Nucleus accumbens (tissue), 56 donors: ENCODE measurements at places on chromosomes 5 and 9.

DNA sequence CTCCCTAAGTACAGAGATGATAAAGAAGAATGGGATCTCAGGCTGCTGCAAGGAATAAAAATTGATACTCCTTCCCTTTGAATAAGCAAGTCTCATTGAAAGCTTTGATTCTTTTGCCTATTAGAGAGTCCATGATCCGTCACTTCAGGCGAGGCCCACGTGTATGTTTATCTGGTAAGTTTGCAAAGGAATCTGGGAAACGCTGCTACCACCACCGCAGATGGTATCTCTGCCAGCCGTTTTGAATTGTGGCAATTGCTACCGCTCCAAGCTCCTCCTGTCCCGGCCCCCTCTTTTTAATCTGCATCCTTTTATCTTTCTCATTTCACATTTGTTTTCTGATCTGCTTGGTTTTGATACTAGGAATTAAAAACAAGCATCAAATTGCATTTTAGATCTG lies 42.9 kb upstream of the GRIA1 start:
- DNase-seq: no peak

DNA sequence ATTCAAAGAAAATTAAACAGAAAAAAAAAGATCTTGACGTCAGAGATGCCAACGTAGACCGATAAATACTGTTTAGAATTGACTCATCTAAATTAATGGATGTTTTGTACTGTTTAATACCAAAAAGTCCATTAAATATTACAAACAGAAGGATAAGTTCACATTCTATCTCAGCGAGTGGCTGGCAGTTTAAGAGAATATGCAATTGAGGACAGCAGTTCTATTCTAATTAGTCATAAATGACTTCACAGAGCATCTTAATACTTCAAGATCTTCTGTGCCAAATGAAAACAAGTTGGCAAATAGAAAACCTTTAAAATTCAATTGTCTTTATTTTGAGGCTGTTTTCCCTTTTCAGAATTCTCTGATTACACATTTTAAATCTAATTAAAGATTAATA lies 326.6 kb upstream of the NREP start:
- no peak for DNase-seq

GRCh38 chr5:135188233-135188914 lies 154.3 kb upstream of the PITX1 start:
- no peak for DNase-seq

DNA sequence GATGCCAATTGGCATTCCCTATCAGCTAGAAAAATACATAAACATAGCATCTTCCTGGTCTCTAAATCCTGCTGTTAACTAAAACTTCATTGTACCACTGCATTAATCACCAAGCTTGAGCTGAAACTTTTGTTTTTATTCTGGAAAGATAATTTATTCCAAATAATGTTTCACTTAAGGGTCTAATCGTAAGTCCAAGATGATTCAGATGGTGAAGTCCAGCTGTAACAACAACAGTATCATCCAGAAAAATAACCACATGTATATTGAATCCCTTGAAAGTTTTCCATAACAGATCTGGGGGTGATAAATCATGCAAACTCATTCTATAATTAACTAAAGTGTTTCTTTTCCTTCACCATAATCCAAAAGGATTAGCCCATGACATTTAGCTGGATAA lies 23.9 kb downstream of the RORB start:
- DNase-seq: no peak

DNA sequence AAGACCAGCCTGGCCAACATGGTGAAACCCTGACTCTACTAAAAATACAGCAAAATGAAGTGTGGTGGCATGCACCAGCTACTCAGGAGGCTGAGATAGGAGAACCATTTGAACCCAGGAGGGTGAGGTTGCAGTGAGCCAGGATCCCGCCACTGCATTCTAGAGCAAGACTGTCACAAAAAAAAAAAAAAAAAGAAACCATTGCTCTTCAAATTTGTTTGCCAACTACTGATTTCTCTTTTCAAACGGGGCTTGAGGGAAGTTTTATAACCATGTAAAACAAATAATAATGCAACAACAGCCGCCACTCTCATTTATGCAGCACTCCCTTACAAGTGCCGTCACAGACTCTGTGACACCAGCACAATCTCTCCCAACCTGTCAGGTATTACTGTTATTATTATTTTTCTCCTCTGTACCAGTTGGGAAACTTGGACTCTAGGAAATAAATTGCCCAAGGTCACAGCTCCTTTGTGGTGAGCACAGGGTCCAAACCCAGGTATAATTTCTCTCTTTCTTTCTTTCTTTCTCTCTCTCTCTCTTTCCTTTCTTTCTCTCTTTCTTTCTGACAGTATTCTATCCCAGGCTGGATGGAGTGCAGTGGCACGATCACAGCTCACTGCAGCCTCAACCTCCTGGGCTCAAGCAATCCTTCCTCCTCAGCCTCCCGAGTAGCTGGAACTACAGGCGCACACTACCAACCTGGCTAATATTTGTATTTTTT lies 25.4 kb downstream of the SERINC5 start:
- no peak for DNase-seq

- no peak for DNase-seq
Observed at GRCh38 chr9:84394036-84394435, 53.5 kb upstream of the SLC28A3 start.

GRCh38 chr5:74322191-74322590 lies 318.3 kb downstream of the ENC1 start:
- no peak for DNase-seq

DNA sequence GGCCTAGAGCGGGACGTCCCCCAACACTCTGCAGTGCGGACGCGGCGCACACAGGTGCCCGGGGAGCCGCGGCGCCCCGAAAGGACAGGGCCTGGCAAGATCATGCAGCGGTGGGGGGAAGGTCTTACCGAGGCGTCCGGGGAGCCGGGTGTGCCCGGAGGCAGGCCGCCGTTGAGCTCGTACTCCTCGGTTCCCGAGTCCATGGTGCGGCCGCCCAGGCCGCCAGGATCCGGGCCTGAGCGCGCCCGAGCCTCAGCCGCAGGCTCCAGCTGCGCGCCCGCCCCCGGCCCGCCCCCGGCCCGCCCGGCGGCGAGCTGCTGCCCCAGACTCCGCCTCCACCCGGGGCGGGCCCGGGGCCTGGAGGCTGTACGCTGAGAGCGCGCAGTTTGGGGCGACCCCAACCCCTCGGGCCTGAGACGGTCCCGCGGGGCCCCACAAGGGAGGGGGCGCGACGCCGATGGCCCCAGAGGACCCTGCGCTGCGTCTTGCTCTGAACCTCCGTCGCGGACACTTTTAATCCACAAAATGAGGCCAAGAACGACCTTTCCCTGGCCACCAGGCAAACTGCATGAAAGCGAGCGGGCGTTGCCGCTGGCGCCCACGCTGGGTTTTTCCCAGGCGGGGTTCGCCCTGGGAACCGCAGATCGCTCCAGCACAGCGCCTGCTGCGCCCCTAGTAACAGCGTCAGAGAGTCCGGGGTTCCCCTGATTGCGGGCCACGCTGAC lies at the start of gene NINJ1:
NINJ1 (minus strand) TSS at position 237 of the 725 bp plus-strand sequence; CDS start at position 203, 34 bp downstream.
- DNase-seq: peak; percentile 66

DNA sequence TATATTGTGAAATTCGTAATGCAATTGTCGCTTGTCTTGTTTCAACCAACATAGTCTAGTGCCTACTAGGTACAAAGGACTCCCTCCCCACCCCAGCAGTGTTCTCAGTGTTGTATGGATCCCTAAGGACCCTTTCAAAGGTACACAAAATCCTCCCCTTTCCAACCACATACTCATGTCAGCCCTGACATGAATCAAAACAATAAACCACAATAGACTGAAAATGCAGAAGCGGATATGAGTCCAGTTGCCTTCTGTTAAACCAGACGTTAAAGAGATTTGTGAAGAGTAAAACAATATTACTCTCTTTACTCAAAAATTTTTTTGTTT lies 82.4 kb upstream of the IFNK start:
- DNase-seq: no peak

GRCh38 chr9:135015565-135015964 lies 71.9 kb upstream of the OLFM1 start:
- no peak for DNase-seq

DNA sequence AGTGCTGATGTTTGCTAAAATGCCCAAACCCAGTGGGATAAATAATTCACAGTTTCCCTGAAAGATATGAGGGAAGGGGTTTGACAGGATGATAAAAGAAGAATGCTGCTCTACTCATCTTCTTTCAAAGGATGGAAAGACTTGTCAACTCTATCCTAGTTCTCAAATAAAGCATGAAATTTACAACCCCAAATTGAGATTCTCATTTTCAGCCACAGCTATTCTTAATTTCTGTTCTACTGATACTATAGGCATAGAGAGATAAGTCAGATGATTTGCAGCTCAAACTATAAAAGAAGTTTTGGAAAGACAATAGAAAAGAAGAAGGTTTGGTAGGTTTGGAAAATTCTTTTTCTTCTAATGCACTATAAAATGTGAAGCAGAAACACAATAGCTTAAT lies 542.6 kb downstream of the CSNK1G3 start:
- DNase-seq: no peak

DNA sequence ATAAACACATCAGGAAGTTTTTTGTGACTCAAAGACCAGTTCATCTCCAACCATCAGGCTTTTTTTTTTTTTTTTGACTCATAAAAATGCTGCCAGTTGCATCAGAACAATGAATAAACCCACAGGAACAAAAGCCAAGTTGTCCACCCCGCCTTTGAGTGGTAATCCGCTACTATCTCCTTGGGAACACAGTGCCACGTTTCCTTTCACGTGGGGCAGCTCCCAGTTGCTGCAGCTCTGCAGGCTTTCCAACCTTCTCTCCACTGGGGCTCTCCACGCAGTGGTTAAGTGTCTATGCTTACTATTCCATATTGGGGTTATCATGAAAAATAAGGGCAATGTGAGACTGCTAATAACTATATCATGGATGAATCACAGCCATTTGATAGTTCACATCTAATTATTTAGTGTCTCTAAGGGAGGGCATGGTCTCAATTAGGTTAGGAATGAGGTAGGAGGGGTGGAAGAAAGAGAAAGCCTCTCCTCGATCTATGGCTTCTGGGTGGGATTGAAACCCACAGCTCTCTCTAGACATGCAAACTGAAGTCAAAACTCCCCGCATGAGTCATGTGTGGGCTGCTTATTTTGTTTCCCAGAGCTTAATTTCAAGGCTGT lies 55.8 kb upstream of the ACTBL2 start:
- DNase-seq: peak; percentile 13

GRCh38 chr5:140828362-140828737 lies 590 bp downstream of the PCDHA6 start:
- DNase-seq: no peak

GRCh38 chr5:311963-312362 lies 9.6 kb upstream of the AHRR start:
- DNase-seq: no peak

GRCh38 chr5:126481243-126481642 lies 58.0 kb downstream of the GRAMD2B start:
- DNase-seq: no peak

- no peak for DNase-seq
Observed at GRCh38 chr5:159515909-159516415, 185.7 kb upstream of the IL12B start.

DNA sequence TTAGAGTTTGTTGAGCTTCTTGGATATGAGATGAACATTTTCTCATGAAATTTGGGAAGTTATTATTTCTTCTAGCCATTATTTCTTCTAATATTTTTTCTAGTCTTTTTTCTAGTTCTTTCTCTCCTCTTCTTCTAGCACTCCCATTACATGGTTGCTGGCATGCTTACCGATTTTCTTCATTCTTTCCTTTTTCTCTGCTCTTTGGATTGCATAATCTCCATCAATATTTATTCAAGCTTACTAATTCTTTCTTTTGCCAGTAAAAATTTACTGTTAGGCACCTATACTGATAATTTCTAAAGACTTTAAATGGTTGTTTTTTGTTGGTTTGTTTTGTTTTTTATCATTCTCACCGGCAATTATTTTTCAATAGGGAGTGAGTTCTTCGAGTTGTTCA lies 114.8 kb upstream of the RASEF start:
- no peak for DNase-seq

GRCh38 chr5:179346875-179347274 lies 1.6 kb upstream of the ADAMTS2 start:
- DNase-seq: no peak

- DNase-seq: no peak
Observed at GRCh38 chr9:17622141-17622540, 43.3 kb downstream of the SH3GL2 start.
